ENCODE measurements at places on chromosomes 12 and 14. TPM values are rescaled to one million over a fixed set of nuclear protein-coding genes. Genes with fewer than 3 reads are reported as not detected.

RNF212B gene
- total RNA-seq: not detected

P2RX7 gene
- total RNA-seq: 0.82 TPM

NTS gene
- 79.2 TPM for total RNA-seq

GPRC5D gene
- total RNA-seq: not detected

IL31 gene
- total RNA-seq: not detected

CABP1 gene
- total RNA-seq: not detected

NOVA1 gene
- total RNA-seq: 21.8 TPM

IFNG-AS1 gene
- total RNA-seq: not detected

DNA sequence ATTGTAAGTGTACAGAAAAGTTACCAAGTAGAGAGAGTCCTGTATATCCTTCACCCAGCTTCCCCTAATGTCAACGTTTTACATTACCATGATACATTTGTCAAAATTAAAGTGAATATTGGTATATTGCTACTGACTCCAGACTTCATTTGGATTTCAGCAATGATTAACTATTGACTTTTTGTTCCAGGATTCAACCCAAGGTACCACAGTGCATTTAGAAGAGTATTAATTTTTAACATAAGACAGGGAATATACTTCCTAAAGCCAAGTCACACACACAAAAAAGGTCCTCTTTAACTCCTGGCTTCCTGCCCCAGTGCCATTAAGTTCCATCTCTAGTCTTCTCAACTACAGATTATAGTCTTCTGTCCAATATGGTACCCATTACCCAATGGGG is 75.5 kb upstream of the RBM19 start:
- no peak for DNase-seq

- no peak for DNase-seq
Measured at GRCh38 chr12:26164118-26164517, 31.3 kb upstream of the SSPN start.

GRCh38 chr12:110080410-110080809 is 32.1 kb upstream of the C12orf76 start:
- no peak for DNase-seq

- DNase-seq: no peak
Measured at GRCh38 chr12:125983094-125983783, 918.0 kb downstream of the AACS start.

DNA sequence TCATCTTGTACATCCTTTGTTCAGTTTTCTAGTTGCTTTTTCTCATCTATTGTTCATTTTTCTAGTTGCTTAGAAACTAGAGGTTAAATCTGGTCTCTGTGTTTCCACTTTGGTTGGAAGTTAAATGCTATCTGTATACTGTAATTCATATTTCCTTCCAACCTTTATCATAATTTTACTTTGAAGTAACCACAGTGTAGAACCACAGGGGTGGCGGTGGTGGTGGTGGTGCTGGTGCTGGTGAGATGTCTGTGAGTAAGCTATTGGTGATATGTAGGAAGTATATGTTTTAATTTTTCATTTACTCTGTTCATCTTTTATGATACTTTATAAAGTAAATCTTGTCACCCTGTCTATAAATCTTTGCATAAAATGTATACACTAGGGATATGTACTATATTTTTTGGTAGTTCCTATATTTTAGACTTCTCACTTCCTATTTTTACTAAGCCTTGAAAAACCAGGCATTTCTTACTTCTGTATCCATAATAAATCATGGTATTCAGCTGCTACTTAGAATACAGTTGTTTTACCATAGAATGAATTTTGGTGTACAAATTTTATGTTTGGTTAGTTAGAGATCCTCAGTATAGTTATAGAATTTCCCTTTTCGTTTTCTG is 31.9 kb downstream of the CCDC91 start:
- no peak for DNase-seq

DNA sequence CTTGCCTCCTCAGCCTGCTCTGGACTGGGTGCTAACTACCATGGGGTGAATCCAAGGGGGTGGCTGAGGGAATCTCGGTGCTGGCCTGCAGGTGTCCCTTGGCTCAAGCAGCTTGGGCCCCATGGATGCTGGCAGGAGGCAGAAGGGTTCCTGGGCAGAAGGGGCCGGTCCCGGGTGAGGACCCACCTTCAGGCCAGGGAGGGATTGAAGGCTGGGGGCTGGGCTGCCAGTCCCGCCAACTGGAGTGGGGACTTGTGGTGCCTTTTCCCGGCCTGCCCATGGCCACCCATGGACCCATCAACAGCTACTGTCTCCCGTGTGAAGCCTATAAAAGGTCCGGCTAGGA is 550.1 kb downstream of the SLC6A15 start:
- DNase-seq: no peak

DNA sequence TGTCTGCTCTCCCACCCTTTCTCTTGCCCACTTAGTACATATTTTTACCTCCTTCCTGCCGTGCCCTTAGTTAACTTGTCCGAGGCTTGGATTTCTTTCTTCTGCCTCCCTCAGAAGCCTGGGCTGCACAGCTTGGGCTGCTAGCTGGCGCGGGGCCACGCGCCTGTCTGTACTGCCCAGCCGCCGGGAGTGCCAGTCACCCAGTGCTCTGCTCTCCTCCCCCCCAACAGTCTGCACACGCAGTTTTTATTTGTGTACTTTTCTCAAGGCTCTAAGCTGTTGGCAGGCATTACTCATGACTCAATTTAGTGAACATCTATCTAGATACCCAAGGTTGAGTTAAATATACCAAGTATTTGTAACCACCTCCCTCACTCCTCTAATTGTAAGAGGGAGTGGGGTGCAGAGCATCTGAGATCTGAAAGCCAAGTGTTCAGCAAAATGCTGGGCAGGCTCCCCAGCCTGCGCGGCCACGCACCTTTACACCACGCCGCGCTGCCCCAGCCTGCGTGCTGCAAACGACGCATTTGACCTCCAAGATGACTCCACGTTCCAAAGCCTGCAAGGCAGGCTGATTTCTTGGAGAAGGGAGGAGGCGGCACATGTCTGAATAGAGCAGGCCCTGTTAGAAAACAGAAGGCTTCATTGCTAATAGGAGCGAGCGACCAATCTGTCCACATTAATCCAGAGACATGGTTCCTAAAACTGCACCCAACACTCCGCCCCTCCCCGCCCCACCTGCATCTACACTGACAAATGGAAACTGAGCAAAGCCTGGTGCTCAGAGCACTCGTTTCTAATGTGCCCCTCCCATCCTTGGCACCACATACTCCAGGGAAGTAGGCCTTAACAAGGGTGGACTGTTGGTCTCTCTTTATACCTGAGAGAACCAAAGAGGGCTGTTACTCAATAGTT is 18.2 kb upstream of the CACNA2D4 start:
- no peak for DNase-seq

DNA sequence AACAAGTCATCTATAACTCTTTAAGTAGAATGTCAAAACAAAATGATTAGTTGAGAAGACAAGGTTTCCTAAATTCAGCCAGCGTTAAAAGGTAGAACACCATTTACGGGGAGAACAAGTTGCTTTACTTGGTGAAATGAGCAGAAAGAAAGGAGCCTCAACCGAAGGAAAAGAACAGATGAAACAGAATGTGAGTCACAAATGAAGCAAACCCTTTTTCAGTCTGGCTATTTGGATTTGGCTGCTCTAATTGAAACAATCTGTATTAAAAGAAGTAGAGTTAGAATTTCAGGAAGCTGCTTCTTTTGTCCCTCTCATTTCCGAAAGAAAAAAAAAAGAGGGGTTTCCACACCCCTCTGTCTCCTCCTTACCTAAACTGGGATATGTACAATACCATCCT is 34.6 kb downstream of the CEP128 start:
- no peak for DNase-seq

GRCh38 chr12:6946033-6946919 is 2.5 kb downstream of the C12orf57 start:
- peak; percentile 80 for DNase-seq

- DNase-seq: no peak
Measured at GRCh38 chr12:114820796-114821195, 136.8 kb upstream of the TBX3 start.

DNA sequence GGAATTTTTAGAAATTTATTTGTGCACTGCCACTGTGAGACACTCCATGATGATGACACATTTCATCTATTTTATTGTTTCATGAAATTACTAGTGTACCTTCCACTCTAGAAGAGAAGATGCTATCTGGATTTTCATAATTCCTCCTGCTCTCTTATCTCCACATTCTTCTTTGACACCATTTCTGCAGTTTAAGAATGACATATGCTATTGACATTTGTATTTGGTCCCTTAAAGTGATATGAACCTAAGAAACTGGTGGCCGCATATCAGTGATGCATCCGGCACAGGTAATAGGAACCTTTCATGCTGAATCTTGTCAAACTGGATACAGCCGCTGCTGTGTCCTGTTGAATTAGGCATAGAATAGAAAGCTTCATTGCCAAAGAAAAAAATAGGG is 696.3 kb downstream of the TMEM121 start:
- DNase-seq: no peak

- no peak for DNase-seq
Measured at GRCh38 chr14:67441256-67441655, 29.3 kb upstream of the PLEK2 start.

- no peak for DNase-seq
Measured at GRCh38 chr14:102811254-102811963, 34.2 kb downstream of the TRAF3 start.

DNA sequence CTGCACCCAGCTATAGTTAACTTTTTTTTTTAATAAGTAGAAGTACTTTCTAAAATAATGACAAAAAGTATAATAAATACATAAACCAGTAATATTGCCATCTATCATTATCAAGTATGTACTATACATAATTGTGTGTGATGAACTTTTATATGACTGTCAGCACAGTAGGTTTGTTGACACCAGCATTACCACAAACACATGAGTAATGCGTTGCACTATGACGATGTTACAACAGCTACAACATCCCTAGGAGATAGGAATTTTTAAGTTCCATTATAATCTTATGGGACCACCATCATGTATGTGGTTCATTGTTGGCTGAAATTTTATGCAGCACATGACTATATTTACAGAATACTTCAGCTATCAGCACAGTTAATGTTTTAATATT is 62.9 kb upstream of the VSX2 start:
- no peak for DNase-seq

- DNase-seq: no peak
Measured at GRCh38 chr12:5478081-5478706, 46.3 kb downstream of the NTF3 start.

- no peak for DNase-seq
Measured at GRCh38 chr14:92960706-92961566, 38.0 kb downstream of the CHGA start.

- DNase-seq: no peak
Measured at GRCh38 chr12:76290963-76291859, 57.0 kb downstream of the BBS10 start.

DNA sequence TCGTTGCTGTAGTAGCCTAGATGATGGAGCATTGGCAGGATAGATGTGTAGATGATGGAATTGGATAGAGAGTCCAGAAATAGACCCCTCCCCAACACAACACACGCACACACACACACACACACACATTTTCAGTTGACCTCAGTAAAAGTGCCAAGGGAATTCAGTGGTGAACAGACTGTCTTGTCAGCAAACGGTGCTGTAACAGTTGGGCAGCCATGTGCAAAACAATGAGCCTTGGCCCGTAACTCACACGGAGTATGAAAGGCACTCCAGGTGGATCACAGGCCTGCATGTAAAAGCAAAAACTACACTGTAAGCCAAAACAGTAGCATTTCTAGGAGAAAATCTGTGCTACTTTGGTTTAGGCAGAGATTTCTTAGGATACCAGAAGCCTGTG is 87.8 kb downstream of the DDX51 start:
- no peak for DNase-seq
